Left cardiac atrium (tissue), 4 donors: ENCODE measurements at places on chromosomes 5 and 9.

DNA sequence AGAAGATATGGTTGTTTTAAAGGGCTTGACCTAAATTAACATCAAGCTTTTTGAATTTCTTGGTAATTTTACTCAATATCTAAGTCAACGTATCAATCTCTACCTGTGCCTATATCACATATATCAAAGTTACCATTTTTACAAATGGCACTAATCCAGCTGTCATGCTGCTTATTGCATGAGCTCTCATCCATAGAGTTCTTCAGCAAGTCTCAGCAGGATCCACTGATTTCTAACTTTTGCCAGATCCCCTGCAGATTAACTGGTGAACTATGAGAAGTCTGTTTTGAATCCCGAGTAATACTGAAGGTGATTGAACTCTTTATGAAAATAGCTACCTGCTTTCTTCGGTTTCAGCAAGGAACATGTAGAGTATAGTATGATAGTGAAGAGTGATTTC is 1239.8 kb upstream of the ACO1 start:
- no peak for DNase-seq

- DNase-seq: no peak
These were observed 17.1 kb upstream of the IL6ST start for GRCh38 chr5:56011835-56012234.

DNA sequence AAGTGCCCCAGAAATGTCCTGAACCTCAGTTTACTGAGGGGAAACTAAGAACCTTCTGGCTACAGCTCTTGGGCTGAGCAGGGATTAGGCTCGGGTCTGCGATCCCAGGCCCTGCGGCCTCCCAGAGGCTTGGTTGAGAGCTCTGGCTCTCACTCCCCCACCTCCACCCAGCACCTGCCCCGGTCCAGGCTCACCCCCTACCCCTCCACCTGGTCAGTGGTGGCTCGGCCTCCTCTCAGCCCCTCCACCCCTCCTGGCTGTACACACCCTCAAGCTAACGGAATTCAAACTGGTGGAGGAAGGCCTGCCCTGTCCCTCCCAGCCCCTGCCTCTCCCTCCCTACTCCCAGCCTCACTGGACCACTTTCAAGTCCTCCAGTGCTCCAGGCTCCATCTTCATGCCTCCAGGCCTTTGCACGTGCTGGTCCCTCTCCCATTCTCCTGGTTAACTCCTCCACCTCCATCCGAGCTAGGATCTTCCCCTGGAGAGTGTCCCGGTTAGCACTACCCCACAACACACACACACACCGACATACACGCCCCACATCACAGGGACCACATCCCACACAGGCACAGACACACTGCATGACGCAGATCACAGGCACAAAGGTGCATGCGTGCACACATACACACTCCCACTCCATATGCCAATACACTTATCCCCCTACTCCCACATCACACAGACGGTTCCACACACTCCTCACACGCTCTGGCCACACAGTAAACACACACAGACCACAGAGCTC is 130.9 kb downstream of the C9orf50 start:
- peak; percentile 48 for DNase-seq

DNA sequence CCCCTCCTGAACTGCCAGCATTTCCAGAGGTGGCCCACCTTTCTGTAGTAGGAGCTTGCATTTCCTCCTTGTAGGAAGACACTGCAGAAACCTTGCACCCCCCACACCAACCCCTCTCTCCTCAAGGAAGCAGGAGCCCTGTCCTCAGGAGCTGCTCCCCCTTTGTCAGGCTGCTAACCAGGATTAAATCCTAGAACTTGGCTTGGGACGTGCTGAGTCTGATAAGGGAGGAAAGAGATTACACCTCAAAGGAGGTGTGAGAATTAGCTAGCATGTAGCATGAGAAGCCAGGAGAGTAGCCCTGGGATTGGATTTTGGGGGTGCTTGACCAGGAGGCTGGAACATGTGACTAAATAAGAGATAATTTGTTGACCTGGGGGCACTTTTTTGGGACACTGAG is 119.8 kb upstream of the ALDH1B1 start:
- DNase-seq: no peak

GRCh38 chr9:130988400-130988747 is 20.6 kb upstream of the LAMC3 start:
- no peak for DNase-seq

- no peak for DNase-seq
These were observed 19.1 kb downstream of the TMEM232 start for GRCh38 chr5:110707260-110707844.

DNA sequence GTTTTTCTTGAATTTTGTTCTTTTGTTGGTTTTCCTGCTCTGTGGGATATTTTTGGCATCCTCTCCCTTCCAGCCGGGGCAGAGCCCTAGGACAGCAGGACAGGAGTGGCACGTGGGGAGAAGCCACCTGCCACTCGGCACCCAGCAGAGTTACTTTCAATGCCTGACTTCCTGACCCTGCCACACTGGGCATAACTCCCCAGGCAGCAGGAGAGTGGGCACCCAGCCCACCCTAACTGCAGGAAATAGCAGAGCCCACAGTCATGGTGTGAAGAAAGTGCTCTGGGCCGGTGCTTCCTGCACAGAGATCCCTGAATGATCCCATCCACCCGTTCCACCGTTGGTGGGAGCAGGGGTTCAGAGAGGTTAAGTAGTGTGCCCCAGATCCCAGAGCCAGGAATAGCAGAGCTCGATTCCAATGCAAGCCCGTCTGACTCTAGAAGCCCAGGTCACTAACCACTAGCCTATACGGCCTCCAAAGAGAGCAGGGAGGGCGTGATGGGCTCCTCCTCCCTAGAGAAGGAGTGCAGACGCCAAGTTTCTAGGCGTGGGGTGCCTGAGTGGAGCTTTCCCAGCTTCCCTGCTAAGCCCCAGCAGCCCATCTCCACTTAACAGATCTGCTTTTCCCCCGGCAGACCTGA is 8.1 kb upstream of the NUP214 start:
- DNase-seq: peak; percentile 56

DNA sequence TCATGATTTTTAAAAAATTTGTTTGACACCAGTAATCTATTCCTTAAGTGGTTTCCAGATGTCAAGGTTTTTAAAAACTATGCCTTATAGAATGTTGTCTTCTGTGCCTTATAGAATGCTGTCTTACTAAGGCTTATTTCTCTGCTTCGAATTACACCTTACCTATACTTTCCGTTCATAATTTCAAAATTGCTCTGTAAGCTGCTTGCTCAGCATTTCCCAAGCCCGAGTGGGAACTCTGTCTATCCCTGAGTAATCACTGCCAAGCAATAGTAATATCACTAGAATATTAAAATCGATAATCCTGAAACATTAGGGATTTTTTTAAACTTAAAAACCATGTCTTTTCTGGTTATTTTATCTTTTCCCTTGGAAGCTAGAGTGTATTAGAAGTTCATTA is 376.3 kb downstream of the PIK3R1 start:
- DNase-seq: no peak

GRCh38 chr5:170306381-170306831 is 8.8 kb upstream of the LCP2 start:
- DNase-seq: peak; percentile 86

DNA sequence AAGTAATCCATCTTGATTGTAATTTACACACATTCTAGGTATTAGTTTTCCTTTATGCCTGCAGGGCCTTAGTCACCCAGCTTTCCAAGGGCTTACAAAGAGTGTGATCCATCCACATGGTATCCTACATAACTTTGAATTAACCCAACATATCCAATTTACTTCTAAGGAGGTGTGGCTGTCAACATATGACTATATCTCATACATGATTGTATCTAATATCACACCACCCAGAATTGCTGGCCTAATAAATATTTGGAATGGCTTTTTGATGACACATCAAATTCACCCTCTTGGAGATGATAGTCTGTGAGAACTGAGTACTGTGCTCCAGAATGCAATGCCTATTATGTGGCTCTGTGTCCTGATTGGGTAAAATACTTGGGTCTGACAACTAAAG is 363.3 kb upstream of the GRIN3A start:
- no peak for DNase-seq

- no peak for DNase-seq
These were observed 87.4 kb downstream of the CAMSAP1 start for GRCh38 chr9:135819905-135820304.

DNA sequence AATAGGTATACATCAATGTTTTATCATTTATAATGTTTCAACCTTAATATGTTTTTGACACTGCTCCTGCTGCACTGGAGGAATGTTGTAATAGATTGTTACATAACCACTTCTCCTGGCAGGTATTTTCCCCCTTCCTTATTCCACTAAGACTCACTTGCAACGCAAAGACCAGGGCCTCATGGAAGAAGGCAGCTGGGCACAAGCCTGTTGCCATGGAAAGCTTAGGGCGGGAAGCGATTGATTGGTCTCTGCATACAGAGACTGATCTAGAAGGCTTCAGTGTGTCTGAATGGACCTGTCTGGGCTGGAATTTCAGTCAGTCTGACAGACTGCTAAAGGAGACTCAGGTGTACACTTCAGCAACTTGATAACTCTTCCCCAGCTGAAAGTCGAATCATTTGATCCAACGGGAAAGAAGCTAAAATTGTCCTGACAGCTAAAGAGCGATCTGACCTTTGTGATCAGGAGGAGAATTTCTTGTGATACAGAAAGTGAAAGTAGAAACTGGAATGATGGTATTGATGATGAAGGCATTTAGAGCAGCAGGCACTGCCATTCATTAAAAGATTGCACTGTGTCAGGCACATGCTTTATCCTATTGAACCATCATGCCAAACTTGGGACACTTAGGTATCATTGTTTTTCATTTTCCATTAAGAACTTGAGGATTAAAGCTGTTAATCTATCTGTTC is 65.1 kb downstream of the GRIA1 start:
- no peak for DNase-seq

DNA sequence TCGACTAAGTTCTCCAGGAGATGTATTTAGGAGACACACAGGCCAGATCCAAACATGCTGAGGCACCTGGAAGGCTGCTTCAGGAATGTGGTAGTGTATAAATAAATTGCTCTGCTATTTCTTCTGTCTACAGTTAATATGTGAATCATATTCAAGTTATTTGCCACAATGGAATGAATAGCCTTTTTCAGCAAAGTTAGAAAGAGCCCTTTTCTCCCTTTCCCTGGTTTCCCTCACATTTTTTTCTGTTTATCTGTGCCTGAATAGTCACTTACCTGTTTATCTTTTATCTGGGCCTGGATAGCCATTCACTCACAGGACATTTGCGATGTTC is 44.1 kb upstream of the CLINT1 start:
- DNase-seq: no peak

- no peak for DNase-seq
These were observed 83.6 kb upstream of the ADAMTSL1 start for GRCh38 chr9:18390393-18390792.

- DNase-seq: no peak
These were observed 25.5 kb downstream of the AGTPBP1 start for GRCh38 chr9:85716031-85716877.

GRCh38 chr9:93509084-93509483 is 55.7 kb upstream of the FAM120AOS start:
- DNase-seq: no peak

GRCh38 chr5:180113660-180114303 is 42.2 kb upstream of the RNF130 start:
- DNase-seq: peak; percentile 9

DNA sequence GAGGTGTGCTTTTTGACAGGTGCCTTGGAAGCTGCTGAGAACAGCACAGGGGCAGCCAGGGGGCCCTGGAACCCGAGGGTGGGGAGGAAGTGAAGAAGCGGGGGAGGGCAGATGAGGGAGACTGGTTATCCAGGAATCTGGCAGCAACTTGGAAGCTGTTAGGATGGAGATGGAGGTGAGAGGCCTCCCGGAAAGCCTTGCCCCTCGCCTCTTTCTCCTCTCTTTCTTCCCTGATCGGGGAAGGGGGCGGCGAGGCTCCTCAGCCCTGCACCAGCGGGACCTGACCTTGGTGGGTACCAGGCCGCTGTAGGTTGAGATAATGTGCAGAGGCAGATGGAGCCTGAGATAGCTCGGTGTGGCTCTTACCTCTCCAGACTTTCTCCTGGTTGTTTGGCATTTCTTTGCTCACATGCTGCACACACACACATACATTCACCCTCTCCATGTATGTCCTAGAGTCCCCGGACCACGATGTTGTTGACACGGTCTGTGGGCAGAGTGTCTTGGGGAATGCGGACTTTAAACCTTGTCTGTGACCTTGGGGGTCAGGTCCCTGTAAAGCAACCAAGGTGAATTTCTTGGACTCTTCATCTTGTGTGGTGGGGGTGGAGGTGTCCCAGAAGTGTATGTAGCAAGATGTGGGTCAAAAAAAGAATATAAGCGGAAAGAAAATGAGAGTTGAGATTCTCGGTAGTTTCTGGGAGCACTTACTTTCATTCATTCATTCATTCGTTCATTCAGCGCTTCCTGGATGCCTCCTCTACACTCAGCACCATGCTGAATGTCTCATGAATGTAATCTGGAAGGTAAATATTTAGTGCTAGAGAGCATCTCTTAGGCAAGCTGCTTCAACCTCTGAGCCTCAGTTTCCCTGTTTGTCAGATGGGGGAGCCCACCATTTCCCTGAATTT is 1.6 kb downstream of the WWC1 start:
- DNase-seq: no peak

- DNase-seq: no peak
These were observed 446.1 kb downstream of the ANXA1 start for GRCh38 chr9:73597771-73598170.

DNA sequence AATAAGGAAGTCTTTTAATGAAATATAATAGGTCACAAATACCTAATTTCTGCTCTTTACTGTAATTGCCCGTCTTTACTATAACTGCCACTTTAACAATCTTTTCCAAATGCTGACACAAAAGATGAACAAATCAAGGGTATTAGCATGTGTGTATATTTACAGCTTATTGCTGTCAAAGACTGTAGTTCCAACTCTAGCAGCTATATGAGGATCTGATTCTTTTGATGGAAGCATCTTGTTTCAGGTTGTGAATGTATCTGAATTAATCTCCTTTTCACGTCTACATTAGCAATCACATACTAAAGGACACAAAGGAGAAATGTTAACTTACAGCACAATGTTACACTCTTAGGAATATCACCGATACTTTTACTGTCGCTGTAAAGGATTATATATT is 27.9 kb downstream of the RFX3 start:
- no peak for DNase-seq

- no peak for DNase-seq
These were observed 508 bp downstream of the MOCS2 start for GRCh38 chr5:53109056-53109442.

- DNase-seq: no peak
These were observed 148.5 kb downstream of the NMUR2 start for GRCh38 chr5:152256580-152256979.

GRCh38 chr9:133108794-133109641 is 12.0 kb downstream of the RALGDS start:
- DNase-seq: peak; percentile 12

- DNase-seq: no peak
These were observed 232.1 kb downstream of the ENC1 start for GRCh38 chr5:74408150-74409043.
